NCI-H1436 (cell line): ENCODE measurements at places on chromosomes 7 and 10.
A peak's percentile ranks its signal among the peaks of the same experiment; 100 is the strongest.

GRCh38 chr10:86600296-86600695, 54.1 kb upstream of the OPN4 start:
- DNase-seq: no peak

DNA sequence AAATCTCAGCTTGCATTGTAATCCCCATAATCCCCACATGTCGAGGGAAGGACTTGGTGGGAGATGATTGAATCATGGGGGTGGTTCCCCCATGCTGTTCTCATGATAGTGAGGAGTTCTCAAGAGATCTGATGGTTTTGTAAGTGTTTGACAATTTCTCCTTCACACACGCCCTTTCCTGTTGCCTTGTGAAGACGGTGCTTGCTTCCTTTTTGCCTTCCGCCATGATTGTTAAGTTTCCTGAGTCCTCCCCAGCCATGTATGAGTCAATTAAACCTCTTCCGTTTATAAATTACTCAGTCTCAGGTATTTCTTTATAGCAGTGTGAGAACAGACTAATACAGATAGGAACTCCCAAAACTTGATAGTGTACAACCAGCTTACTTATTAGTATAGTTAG, 98.6 kb downstream of the CREM start:
- no peak for DNase-seq

GRCh38 chr10:117240621-117241529, at the start of gene SLC18A2:
Gene SLC18A2 (plus strand): TSS chr10:117241114. CDS start chr10:117241694, 580 bp downstream.
- peak; percentile 59 for DNase-seq

- peak; percentile 77 for DNase-seq
These were observed 915.4 kb upstream of the AUTS2 start for GRCh38 chr7:68682910-68683309.

DNA sequence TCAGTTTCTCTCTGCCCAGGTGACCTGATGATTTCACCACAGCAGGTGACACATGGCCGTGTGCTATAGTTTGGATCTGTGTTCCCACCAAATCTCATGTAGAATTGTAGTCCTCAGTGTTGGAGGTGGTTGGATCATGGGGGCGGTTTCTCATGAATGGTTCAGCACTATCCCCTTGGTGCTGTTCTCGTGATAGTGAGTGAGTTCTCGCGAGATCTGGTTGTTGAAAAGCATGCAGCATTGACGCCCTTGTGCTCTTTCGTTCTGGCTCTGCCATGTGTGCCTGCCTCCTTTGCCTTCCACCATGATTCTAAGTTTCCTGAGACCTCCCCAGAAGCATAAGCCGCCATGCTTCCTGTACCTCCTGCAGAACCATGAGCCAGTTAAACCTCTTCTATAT, 85.2 kb upstream of the C1QL3 start:
- DNase-seq: no peak

GRCh38 chr7:1501487-1502270, 2.5 kb downstream of the INTS1 start:
- DNase-seq: no peak

DNA sequence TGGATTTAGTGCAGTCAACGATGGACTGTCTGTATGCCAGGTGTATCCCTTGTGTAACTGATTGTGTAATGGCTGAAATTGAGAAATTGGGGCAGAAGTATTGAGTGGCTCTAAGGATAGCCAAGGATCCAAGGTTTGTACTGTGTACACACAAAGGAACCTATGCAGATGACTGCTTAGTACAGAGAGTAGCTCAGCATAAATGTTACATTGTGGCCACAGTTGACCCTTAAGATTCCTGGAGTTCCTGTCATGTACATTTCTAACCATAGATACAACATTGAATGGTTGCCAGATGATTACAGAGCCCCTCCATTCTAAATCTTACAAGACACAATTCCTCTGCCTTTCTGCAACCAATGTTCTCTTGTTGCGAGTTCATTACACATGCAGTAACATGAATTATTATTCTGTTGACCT, 25.3 kb downstream of the CCDC126 start:
- DNase-seq: no peak

- DNase-seq: no peak
These were observed 111.7 kb upstream of the GJD4 start for GRCh38 chr10:35493196-35494118.

- DNase-seq: no peak
These were observed 63.9 kb downstream of the PPP1R9A start for GRCh38 chr7:94971051-94971867.

- DNase-seq: no peak
These were observed 42.0 kb downstream of the CCDC6 start for GRCh38 chr10:59864141-59864962.

DNA sequence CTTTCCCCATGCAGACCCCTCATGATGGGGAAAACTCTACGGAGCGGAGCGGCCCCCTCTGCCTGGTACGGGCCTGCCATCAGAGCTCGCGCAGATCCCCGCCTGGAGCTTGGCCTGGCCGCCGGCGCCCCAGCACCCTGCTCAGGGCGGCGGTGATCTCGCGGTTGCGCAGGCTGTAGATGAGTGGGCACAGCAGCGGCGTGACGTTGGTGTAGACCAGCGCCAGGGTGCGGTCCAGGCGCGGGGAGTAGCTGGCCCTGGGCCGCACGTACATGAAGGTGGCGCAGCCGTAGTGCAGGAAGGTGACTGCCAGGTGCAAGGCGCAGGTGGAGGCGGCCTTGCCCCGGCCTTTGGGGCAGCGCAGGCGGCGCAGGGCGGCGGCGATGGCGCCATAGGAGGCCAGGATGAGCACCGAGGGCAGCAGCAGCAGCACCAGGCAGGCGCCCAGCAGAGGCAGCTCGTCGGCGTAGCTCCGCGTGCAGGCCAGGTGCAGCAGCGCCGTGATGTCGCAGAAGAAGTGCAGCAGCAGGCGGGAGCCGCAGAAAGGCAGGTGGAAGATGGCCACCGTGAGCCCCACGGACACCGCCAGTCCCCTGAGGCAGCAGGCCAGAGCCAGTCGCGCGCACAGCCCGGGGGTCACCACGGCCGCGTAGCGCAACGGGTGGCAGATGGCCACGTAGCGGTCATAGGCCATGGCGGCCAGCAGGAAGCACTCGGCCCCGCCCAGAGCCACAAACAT, 33.4 kb downstream of the TAS2R41 start:
- DNase-seq: no peak

- no peak for DNase-seq
These were observed 96.3 kb downstream of the CPED1 start for GRCh38 chr7:121084748-121085336.

DNA sequence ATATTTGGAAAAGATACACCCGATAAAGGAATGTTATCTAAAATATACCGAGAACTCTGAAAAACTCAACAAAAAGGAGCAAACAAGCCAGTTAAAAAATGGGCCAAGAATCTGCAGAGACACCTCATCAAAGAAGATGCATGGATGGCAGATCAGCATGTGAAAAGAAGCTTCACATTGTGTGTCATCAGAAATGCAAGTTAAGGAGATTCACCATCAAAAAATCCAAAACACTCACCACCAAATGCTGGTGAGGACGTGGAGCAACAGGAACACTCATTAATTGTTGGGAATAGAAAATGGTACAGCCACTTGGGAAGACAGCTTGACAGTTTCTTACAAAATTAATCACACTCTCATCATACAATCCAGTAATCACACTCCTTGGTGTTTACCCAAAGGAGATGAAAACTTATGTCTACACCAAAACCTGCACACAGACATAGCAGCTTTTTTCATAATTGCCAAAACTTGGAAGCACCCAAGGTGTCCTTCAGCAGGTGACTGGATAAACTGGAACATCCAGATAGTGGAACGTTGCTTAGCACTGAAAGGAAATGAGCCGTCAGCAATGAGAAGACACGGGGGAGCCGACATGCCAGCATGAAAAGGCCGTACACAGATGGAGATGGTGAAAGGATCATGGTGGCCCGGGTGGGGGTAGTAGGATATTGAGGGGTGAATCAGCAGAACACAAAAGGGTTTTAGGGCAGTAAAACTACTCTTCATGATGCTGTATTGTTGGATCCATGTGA, 27.9 kb upstream of the PWWP2B start:
- no peak for DNase-seq

DNA sequence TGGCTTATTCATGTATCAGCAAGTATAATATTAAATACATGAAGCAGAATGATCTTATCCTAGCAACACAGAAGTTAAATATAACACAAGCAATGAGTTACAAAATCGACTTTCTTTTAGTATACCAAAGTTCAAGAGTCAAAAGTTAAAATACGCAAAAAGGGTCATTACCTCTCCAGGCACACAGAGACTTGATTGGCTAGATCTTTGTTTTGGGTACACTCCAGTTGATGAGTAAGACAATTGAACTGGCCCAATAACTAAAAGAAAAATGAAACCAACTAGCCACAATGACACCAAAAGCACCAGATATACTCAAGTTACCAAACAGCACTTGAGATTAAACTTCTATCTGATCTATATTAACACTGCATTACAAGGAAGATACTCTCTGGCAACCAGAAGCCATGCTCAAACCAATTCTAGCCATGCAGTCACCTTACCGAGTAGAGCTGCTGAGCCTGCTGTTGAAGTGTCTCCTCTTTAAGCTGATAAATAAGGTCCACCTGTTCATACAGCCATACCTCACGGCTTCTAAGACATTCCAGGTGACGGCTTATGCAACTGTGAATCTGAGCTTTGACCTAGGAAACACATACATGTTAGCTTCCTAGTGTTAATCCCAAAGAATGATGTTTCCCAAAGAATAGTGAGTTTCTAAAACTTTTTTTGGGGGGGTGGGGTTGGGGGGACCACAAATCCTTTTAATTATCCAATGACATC, 15.6 kb downstream of the NCOA4 start:
- DNase-seq: no peak

GRCh38 chr10:51667678-51668335, 31.6 kb downstream of the CSTF2T start:
- DNase-seq: no peak

- no peak for DNase-seq
These were observed 448.5 kb upstream of the MKI67 start for GRCh38 chr10:128574581-128575210.

- no peak for DNase-seq
These were observed 386.2 kb downstream of the KCNMA1 start for GRCh38 chr10:77251297-77252013.

DNA sequence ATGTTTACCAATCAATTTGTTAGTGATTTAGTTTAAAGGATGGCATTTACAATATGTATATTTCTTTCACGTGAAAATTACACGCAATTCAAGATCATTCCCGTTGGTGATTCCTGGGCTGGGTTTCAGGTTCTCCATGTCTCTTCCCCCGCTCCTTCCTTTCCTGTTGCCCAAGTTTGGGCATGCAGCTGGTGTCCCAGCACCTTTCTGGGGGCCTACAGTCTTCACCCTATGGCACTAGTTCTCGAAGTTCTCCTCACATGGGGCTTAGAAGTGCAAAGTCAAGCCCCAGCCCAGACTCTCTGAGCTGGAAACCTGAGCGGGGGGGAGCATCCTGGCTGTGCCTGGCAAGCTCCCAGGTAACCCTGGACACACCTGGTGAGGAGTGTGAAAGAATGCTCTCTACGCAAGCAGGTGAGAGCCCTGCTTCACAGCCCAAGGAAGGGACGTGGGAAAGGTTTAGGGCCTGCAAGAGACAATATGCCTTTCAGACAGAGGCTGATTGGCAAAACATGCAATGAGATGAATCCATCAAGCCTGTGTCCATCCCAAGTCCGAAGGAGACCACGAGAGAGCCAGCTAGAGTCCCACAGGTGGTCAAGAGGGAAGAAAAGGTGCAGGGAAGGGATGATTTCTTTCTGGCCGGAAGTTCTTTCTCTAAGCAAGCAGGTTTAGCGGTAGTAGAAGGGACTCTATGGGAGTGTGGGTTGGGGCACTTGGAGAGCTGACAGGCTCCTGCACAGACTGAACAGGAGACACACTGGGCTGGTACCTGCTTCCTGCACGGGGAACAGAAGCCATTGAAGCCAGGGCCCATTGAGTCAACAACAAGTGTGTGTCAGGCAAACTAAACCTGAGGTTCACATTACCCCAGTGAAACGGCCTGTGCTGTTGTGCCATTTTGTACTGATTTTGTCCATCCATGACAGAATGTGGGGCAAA, 131.1 kb downstream of the ADARB2 start:
- DNase-seq: no peak

- DNase-seq: no peak
These were observed 47.6 kb downstream of the SMURF1 start for GRCh38 chr7:99096124-99096887.

GRCh38 chr7:102300643-102301221, 14.1 kb downstream of the SH2B2 start:
- DNase-seq: no peak

GRCh38 chr10:74213571-74214162, 62.6 kb downstream of the ADK start:
- no peak for DNase-seq

DNA sequence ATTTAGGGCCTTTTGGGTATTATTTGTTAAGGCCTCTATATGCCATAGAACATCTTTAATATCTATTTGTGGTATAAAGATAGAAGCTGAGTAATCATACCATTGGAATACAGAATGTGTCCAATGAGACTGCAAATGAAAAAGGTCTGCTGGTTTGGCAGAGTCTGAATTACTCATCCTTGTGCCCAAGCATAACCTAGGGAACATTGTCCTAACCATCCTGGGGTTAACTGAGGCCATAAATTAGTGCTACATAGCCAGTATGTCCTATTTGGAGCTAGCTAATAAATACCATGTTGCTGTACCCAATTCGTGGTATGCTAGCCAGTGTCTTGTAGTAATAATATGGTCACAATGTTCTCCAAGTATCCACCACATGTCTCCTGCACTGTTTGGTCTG, 117.1 kb downstream of the ANKRD26 start:
- DNase-seq: no peak

DNA sequence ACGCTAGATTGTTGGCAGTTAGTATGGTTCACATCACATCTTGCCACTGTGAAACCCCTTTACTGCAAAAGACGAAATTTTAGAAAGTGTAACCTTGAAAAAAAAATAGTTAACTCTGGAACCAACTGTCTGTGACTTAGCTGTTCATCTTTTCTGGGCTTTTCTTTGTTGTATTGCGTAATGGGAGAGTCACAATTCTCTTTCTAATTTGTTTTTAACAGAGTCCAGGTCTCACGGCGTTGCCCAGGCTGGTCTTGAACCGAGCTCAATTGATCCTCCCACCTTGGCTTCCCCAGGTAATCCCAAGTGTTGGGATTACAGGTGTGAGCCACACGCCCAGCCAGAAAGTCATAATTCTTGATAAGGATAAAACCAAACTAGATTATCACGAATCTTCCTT, 14.5 kb downstream of the UBE3C start:
- no peak for DNase-seq
